ENCODE measurements at places on chromosomes 12 and 14. TPM values are rescaled to one million over a fixed set of nuclear protein-coding genes. Genes with fewer than 3 reads are reported as not detected.

DNA sequence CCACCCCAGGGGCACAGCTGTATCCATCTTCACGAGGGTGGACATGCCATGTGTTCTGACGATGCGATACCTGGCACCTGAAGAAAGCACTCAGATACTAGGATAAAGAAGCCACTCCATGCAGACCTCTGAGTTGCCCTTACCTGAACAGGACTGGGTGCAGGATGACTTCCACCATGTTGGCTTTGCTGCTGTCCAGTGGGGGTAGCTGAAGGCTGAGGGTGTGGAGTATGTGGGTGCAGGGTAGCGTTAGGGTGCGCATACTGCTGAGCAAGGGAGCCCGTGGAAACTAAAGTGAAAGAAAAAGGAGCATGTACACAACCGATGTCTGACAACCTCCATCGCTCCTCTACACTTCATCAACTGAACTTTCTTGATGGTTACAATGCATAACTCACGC, 51.3 kb downstream of the SH2B3 start:
- peaks cover 35% of the 10 kb centered on the region for H3K36me3 ChIP-seq
- DNase-seq = no peak
- H3K4me1 ChIP-seq = peaks cover 18% of the 10 kb centered on the region

DNA sequence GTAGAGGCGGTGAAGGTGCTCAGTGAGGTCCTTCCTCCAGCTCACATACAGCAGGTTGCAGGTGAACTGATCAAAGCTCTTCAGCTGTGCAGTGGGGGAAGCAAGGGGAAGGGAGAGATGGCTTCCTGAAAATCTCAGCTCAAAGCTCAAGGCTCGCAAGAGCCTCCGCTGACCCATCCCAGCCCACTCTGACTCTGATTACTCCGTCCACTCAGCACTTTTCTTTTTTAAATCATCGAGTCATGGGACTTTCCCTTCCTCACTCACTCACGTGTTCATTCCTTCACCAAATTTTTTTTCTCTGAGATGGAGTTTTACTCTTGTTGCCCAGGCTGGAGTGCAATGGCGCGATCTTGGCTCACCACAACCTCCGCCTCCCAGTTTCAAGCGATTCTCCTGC, 4.7 kb downstream of the ABCD4 start:
- H3K4me1 ChIP-seq = no peaks in the 10 kb centered on the region
- no peak for DNase-seq
- H3K27me3 ChIP-seq = no peaks in the 10 kb centered on the region
- peaks cover 16% of the 10 kb centered on the region for H3K36me3 ChIP-seq
- H3K27ac ChIP-seq = no peak overlapping the region

- H3K36me3 ChIP-seq = no peaks in the 10 kb centered on the region
- H3K4me3 ChIP-seq = no peak overlapping the region
- no peak overlapping the region for H3K27ac ChIP-seq
- no peaks in the 10 kb centered on the region for H3K27me3 ChIP-seq
- DNase-seq = no peak
Observed at GRCh38 chr12:54628186-54628846, 6.4 kb downstream of the LACRT start.

ANKRD33 gene
- total RNA-seq = not detected

GRCh38 chr12:138898-139534, 72.4 kb downstream of the IQSEC3 start:
- no peak overlapping the region for H3K27ac ChIP-seq
- peaks cover 4% of the 10 kb centered on the region for H3K4me1 ChIP-seq
- no peaks in the 10 kb centered on the region for H3K27me3 ChIP-seq

GRCh38 chr14:20035449-20035848, 389 bp downstream of the OR4K13 start:
- H3K4me1 ChIP-seq = no peaks in the 10 kb centered on the region
- H3K27ac ChIP-seq = no peak overlapping the region

DNA sequence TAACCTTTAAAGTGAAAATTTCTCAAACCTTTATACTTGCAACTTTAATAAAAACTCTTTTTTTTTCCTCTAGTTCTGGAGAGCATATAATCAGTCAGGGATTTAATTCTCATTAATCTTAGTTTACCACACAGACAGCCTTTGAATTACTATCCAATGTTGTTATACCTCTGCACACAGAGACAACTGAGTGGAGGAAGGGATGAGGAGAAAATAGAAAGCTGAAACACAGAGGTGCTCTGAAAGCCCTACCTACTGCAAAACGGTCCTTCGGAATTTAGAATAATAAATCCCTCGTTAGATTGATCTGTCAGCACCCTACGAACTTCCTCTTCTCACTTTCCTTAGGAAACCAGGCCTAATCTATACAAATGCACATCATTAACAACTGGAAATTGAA, 122.1 kb downstream of the STXBP6 start:
- H3K27me3 ChIP-seq = no peaks in the 10 kb centered on the region
- no peaks in the 10 kb centered on the region for H3K36me3 ChIP-seq
- H3K4me1 ChIP-seq = peaks cover 28% of the 10 kb centered on the region
- no peak overlapping the region for H3K4me3 ChIP-seq

CCDC196 gene
- total RNA-seq = not detected

Data from thyroid gland (tissue), 4 donors.